EH (cell line): ENCODE measurements at places on chromosomes 5 and 9.

DNA sequence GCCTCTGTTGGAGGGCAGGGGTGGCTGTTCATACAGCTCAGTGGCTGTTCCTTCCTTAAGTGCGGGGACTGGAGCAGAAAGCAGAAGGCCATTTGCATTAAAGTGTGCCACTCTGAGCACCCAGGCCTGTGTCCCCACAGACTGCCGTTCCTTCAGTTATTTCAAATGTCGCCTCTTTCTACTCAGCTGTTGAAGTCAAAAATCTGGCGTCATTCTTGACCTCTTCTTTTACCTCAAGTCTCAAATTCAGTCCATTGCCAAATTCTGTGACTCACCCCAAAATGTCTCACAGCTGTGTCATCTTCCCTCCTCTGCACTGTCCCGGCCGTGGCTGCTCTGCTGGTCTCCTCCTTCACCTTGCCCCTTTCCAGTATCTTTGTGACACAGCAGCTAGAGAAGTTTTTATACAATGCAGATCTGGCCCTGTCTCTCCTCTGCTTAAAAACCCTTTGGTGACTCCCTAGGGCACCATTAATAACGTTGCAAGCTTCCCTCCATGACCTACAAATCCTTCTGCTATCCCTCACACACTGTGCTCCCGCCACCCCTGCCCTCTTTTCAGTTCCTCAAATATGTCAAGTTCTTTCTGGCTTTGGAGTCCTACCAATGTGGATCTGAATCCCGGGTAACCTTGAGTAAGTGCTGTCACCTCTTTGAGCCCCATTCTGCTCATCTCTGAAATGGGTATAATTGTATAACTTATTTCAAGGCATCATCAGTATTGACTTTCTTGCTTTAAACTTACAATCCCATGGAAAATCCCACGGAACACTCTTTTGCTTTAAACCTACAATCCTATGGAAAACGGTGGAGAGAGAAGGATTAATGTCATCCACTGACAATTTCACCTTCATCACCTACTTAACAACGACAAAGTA lies 98.3 kb upstream of the BOD1 start:
- peak; percentile 92 for DNase-seq

DNA sequence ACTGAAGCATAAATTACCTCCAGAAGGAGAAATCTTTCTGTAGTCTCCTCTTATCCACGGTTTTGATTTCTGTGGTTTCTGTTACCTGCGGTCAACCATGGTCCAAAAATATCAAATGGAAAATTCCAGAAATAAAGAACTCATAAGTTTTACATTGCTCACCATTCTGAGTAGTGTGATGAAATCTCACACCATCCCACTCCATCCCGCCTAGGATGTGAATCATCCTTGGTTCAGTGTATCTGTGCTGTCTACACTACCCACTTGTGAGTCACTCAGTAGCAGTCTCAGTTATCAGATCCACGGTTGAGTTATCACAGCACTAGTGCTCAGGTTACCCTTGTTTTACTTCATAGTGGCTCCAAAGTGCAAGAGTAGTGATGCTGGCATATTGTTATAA lies 371.2 kb downstream of the NFIB start:
- DNase-seq, result peak; percentile 94

- no peak for DNase-seq
Measured at GRCh38 chr9:34522091-34522887, 501 bp downstream of the ENHO start.

DNA sequence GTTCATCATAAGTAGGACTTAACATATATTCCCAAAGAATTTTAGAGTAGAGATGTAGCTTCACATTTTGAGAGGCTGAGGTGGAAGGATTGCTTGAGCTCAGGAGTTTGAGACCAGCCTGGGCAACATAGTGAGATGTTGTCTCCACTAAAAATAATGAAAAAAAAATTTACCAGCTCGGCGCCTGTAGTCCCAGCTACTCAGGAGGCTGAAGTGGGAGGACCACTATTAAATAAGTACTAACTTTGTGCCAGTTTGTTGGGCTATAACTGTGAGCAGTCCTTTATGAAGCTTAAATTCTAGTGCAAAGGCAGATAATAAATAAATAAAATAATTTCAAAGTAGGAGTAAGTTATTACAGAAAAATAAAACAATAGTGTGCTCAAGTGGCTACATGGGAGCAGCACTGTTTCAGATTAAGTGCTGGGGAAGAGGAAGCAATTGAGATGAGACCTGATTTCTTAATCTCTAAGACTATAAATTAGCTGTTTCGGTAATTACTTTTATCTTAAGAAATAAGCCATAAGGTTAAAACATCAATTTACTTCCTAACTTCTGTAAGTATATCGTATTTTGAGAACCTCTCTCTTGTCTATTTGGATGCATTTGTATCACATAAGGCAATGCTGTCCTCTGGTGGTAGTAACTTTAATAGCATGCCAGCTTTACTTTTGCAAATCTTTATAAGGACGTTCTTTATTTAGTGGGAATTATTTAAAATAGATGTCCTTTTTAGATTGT lies 98.9 kb downstream of the CSNK1G3 start:
- peak; percentile 67 for DNase-seq

DNA sequence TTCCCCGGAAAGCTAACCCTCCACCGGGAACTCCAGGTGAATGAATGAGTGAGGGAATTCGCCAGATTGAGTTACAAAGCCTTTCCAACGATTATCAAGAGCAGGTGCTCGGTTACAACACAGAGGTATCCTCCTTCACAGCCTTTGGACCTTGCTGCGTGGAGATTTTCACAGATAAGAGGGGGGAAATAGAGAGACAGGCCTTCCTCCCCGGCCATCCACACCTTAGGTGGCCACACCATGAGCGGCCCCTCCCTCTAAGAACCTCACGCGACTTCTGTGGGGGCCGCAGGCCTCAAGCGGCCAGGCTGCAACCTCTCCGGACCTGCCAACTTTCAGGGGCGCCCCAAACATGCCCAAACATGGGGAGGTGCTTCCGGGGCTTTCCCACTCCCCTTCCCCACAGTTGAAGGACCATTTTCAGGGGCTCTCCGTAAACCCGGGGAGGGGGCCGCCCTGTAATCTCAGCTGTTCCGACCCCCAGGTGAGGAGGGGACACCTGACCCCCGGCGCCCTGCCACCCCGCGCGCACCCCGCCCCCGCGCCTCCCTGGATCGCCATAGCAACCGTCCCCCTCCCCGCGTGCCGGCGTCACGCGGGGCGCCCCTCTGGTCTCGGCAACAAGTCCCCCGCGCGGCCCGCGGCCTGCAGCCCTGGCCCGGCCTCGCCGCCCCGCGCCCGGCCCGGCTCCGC lies 603 bp downstream of the DENND1A start:
- no peak for DNase-seq

DNA sequence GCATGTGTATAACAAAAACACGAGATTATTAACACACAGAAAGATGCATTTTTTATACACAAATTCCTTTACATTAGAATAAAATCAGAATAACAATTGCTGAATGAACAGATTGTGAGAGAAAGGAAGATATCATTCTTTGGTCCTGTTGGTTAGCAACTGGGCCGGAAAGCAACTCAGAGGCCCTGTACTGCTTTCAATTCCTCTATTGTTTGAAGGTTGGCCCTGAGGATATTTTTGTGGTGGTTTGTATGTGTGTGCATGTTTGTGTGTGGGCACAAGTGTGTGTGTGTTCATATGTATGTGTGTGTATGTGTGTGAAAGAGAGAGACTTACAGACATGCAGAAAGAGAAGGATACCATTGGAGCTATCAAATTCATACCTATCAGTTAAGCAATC lies 356.8 kb upstream of the DMAC1 start:
- no peak for DNase-seq

GRCh38 chr9:136193127-136193890 lies 11.6 kb downstream of the LHX3 start:
- DNase-seq, result no peak

DNA sequence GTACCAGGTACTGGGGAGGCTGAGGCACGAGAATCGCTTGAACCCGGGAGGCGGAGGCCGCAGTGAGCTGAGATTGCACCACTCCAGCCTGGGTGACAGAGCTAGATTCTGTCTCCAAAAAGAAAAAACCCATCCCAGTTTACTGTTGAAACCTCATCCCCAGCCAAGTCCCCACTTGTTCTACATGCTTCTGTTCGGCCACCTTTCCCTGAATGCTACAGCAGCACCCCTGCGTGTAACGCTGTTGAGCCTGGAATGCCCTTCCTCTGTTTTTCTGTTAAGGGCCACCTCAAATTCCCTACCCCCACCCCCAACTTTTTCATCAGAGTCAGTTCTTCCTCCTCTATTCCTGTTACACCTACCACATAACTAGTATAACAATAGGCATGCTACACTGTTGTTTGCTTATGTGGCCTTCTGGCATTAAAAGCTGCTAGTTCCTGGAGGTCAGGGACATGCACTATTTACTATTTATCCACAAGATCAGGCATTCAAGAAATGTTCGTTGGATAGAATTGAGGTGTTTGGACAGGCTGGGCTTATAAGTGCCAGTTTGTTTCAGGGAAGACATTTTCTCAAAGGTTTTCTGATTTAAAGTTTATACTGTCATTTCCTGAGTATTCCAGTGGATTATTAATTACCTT lies 47.1 kb upstream of the C5orf47 start:
- DNase-seq, result no peak

- DNase-seq, result no peak
Measured at GRCh38 chr5:18959535-18959934, 1028.5 kb downstream of the CDH18 start.

DNA sequence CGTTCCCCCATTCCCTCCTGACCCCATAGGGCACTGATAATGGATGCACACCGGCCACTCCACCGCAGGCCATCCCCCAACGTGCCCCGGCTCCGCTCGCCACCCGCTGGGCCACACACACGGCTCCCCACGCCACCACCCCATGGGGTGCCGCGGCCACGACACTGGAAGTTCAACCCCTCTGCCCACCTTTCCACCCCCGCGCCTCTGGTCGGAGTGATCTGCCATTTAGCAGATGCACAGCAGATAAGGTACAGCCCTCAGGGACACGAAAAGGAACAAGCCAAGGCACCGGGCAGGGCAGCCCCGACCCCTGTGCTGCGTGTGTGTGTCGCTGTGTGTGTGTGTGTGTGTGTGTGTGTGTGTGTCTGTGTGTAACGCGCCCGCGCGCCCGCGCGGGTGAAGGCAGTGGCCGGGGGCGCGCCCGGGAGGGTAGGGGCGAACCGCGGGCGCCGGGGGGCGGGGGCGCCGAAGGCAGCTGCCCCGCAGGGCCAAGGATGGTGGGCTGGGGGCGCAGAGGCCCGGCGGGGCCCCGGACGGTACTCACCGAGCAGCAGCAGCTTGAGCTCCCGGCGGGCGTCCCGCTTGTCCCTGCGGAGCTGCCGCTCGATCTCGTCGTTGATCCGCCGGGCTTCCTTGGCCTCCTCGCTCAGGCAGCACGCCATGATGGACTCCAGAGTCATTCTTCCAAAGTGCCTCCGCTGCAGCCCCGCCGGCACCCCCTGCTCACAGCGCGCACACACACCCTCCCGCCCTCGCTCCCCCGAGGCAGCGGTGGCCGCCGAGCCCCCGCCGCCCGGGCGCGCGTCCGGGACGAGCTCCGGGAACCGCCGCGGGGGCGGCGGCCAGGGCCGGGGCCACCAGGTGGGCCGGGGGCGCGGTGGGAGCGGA lies 813 bp downstream of the GNAQ start:
- peak; percentile 38 for DNase-seq
